Stimulated activated CD4-positive, alpha-beta T cell treated with anti-CD3 and anti-CD28 coated beads, Interleukin-2, amount 100 ng/mL, for 48 hours (primary cell): ENCODE measurements at places on chromosomes 13 and 19.

GRCh38 chr19:28710278-28710677 lies 502.7 kb downstream of the UQCRFS1 start:
- no peak for DNase-seq

- DNase-seq, result no peak
These were observed 107.2 kb upstream of the MLNR start for GRCh38 chr13:49112782-49113525.

- DNase-seq, result no peak
These were observed 2.2 kb downstream of the CD70 start for GRCh38 chr19:6588508-6589345.

DNA sequence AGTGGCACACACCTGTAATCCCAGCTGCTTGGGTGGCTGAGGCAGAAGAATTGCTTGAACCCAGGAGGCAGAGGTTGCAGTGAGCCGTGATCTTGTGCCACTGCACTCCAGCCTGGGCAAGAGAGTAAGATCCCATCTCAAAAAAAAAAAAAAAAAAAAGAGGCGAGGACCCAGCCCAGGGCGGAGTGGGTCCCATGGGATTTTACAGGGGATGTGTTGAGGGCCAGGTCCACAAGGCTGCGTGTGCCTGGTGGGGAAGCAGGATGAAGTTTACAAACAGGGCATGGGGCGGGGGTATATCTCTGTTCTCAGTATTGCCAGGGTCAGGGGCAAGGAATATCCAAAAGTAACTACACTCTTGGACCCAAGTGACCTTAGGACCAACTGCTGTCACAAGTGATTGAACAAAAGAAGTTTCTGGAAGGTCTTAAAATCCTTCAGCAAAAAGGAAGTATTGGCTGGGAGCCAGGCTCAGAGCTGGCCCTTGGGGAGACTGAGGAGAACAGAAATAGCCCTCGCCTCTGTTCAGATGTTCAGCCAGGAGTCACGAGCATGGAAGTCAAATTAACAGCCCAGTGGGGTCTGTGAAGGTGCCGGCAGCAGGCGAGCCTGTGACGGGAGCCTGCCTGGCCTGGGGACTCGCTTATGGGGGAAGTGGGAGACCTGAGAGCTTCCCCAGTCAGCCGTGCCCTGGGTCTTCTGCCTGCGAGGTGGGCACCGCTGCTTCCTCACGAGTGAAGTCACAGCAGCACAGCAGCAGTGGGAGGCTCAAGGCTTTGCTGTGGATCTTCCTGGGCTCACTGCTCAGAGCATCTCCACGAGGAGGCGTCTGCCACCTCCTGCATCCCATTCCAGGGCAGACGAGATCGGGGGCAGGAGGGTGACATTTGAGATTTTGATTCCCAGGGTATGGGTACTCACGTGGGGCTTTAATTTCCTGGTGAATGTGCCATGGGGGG lies 6.4 kb downstream of the MYO9B start:
- no peak for DNase-seq

DNA sequence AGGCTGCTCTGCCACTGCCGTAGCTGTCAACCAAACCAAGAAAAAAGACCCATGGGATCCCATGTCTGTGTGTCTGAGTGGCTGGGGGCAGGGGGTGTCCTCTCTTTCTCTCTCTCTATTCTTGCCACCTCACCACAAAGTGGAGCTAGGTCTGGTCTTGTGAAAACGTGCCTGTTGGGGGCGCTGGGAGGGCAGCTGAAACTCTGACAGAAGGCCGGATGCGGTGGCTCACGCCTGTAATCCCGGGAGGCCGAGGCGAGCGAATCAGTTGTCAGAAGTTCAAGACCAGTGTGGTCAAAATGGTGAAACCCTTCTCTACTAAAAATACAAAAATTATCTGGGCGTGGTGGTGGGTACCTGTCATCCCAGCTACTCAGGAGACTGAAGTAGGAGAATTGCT lies 29.2 kb downstream of the ZNF146 start:
- no peak for DNase-seq

DNA sequence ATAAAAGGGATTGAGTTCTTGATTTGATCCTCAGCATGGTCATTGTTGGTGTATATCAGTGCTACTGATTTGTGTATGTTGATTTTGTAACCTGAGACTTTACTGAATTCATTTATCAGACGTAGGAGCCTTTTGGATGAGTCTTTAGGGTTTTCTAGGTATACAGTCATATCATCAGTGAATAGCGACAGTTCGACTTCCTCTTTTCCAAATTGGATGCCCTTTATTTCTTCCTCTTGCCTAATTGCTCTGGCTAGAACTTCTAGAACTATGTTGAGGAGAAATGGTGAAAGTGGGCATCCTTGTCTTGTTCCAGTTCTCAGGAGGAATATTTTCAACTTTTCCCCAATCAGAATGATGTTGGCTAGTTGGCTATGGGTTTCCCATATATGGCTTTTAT lies 27.0 kb downstream of the POMP start:
- DNase-seq, result no peak

DNA sequence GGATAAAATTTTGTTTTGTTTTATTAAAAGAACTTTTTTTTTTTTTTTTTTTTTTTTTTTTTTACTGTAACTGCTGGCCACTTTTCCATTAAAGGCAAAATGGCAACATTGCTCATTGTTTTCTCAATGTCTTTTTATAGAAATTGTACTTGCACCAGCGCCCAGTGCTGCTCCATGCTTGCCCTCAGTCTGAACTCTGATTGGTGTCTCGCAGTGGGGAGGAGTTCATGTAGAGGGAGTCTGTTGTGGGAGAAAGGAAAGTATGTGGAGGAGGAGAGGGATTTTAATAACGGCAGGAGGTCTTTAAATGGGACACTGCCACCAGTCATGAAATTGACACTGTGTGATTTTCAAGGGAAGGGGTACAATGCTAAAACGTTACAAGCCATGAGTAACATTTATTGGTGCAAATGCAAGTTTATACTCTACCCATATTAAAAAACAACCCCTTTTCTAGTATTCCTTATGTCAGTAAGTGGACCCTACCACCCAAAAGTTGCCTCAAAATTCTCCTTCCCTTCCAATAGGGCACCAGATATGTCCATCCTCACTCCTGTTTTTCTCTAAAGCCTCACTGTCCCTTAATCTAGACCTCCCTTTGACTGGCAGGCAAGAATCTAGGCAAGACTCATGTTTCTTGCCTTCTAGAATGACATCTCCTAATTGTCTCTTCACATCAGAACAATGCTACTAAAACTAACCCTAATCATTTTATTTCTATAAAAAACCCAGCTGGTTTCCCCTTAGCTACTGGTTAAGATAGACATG lies 3.2 kb downstream of the RASL11A start:
- no peak for DNase-seq

GRCh38 chr19:13765395-13766094 lies 1.2 kb downstream of the MRI1 start:
- no peak for DNase-seq

GRCh38 chr19:41860419-41861115 lies 512 bp downstream of the RPS19 start:
- no peak for DNase-seq

GRCh38 chr19:49440439-49441209 lies 703 bp downstream of the SLC17A7 start:
- DNase-seq, result no peak

DNA sequence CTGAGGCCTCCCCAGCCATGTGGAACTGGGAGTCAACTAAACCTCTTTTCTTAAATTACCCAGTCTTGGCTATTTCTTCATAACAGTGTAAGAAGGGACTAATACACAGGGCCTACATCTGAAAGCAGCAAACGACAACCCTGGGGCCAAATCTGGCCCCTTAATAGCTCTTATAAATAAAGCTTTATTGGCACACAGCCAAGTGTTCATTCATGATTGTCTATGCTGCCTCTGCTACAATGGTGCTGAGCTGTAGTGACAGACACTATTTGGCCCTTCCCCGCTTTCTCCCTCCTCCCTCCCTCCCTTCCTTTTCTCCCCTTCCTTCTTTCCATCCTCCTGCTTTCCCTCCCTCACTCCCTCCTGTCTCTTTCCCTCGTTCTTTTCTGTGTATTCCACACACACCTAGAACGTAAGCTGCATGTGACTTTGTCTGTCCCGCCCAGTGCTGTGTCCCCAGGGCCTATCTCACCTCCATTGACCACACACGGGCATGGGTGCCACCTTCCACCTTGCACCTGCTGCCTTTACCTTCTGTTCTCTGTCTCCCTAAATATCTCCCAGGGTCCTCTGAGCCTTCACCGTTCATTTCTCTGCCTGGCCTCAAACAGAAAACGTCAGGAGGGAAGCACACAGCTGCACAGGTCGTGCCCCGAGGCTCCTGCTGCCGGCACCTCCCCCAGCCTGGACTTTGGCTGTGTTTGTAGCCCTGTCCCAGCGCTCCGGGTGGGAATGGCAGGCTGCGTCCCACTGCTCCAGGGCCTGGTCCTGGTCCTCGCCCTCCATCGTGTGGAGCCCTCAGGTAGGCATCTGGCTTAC lies at the start of gene PROZ:
Gene PROZ (plus strand): TSS at position 720 of the 819 bp plus-strand sequence. CDS start 13 bp downstream, at position 733.
- DNase-seq, result no peak

- DNase-seq, result no peak
These were observed 3.9 kb downstream of the OSCAR start for GRCh38 chr19:54096617-54097106.

GRCh38 chr13:39527961-39528660 lies 74.9 kb downstream of the LHFPL6 start:
- DNase-seq, result no peak

DNA sequence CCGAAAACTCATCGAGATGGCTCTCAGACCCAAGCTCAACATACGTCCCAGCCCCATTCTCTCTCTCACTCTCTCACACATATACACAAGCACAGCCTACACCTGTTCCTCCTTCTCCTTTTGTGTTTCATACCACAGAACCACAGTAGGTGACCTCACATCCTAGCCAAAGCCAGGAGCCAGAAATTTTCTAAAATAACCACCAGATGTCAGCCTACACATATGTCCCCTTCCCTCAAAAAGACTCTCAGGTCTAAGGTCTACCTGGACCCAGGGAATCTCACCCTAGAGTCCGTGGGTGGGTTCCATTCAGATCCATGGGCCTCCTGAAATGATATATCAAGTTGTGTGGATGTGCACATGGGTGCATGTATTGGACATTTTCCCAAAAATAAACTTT lies 104.2 kb upstream of the IPO5 start:
- no peak for DNase-seq

DNA sequence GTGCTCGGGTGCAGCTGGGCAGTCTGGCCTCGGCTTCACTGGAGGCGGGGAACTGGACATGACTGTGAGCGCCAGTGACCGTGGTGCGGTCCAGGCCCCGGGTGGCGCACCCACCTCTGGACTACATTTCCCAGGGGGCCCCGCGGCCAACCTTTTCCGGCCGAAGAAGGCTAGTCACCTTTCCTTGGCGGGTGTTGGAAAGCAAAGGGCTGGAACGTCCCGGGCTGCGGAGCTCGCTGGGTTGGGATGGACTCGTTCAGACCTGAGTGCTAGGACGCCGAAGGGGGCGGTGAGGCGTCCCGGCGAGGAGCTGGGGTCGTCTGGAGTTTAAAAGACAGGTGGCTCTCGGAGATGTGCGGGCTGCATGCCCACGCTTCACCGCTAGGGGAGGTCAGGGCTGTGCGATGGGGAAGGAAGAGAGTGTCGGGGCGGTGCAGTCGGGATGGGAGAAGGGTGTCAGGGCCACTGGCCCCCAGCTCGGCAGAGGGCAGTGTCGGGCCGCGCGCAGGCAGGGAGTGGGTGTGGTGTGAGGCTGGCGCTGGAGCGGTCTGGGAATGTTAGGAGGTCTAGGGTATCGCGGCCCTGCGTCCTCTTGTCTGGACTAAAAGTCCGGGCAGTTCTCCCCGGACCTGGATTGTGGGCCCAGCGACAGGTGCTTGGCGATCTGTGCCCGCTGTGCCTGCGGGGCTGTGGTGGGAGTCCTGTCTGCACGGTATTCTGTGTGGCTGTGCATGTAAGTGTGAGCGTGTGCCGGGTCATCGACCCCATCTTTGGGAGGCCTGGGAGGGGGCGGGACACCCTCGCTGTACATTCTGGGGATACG lies 57.1 kb downstream of the ZNF568 start:
- DNase-seq, result peak; percentile 63

- DNase-seq, result no peak
These were observed 239.0 kb downstream of the GGACT start for GRCh38 chr13:100349594-100349993.

DNA sequence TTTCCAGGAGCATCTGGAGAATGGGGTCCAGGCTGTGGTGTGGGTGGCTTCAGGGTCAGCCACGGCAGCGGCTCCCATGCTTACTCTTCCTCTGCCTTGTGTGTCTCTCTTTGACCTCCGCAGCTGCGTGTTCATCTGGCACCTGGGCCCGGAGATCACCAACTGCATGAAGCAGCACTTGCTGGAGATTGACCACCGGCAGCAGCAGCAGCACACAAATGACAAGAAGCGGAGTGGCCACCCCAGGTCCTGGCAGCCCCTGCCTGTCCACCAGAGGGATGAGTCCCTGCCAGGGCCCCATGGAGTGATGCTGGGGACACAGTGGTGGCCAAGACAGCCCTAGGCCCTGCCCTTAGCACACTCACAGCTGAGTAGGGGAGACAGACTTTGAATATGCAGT lies 18.4 kb upstream of the OVOL3 start:
- no peak for DNase-seq

GRCh38 chr13:44306371-44307192 lies 67.0 kb upstream of the SERP2 start:
- no peak for DNase-seq

DNA sequence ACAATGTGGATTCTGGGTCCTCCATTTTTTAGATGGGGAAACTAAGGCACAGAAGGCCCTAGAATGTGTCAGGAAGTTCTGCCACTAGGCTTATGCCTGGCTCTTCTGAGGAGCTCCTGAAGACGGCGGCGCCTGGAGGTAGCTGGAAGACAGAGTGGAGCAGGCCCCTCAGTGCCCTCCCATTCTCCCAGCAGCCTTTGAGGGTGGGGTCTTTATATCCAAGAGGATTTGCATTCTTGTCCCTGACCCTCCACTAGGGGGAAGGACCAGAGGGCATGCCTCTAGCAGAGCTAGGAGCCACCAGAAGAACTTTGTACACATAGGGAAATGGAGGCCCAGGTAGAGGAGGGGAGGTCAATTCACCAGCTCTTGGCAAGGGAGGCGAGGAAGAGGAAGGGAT lies 9.4 kb downstream of the CELF5 start:
- DNase-seq, result no peak

GRCh38 chr19:5515737-5516136 lies 52.0 kb downstream of the TINCR start:
- DNase-seq, result no peak

DNA sequence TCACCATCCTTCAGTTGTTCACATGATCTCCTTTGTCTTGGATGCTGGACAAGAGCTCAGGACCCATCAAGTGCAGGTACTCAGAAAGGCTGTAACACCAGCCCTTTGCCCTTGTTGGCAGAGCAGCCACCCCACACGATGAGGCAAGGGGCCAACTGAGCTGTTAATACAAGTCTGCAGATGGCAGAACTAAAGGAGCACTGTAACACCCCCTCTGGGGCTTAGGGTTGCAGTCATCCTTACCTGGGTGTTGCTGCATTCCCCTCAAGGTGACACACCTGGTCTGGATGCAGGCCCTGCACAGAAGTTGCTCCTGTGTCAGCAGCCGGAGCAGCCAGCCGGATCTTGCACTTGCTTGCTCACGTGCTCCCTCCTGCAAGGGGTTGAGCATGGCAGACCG lies 52.0 kb downstream of the STARD13 start:
- DNase-seq, result no peak
